Activated CD4-positive, alpha-beta T cell treated with anti-CD3 and anti-CD28 coated beads, Interleukin-2, amount 50 U/mL, for 48 hours (primary cell): ENCODE measurements at places on chromosomes 4 and X.
A peak's percentile ranks its signal among the peaks of the same experiment; 100 is the strongest.

- no peak for DNase-seq
Observed at GRCh38 chr4:6390356-6390755, 82.1 kb downstream of the PPP2R2C start.

DNA sequence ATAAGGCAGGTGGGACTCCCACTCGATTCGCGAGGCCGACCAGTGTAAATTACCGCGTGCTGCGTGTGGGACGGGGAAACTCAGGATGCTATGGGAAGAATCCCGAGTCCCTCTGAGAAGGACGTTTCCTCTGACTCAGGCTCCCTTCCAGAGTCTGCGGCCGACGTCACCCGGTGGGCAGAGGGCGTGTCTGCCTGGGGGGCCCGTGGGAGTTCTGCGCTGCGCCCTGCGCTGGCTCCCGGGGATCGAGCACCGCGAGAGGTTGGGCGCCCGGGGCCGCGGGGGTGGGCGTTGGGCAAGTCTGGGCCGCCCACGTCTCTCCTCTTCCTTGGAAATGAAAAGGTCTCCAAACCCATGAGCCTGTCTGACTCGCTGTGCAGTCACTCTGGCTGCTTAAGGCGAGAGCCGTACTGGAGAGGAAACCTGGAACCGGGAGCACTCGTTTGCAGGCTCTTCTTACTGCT, 568 bp downstream of the NIPAL1 start:
- DNase-seq, result peak; percentile 69

- DNase-seq, result no peak
Observed at GRCh38 chr4:114673306-114673705, 74.7 kb downstream of the UGT8 start.

DNA sequence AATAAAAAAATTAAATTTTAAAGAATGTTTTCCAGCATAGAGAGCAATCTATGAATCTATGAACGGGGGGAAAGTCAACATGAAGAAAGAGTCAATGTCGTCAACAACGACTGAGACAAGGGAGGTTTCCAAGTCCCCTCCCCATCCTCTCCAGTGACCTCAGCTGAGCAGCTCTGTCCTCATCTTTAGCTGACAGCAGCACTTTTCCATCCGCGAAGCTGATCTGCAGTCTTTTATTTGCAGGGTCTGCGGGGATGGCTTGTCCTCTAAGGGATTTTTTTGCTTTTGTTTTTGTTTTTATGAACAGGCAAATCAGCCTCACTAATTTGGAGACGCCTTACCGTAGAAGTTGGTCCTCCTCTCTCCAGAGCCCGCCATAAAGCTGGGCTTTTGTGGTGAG, 46.5 kb downstream of the PRKX start:
- DNase-seq, result no peak

DNA sequence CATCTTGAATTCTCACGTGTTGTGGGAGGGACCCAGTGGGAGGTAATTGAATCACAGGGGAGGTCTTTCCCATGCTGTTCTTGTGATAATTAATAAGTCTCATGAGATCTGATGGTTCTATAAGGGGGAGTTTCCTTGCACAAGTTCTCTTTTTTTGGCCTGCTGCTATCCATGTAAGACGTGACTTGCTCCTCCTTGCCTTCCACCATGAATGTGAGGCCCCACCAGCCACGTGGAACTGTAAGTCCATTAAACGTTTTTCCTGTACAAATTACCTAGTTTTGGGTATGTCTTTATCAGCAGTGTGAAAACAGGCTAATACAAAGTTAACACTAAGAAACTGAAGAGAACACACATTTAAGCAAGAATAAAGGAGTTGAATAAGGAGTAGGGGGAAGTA, 16.0 kb downstream of the TBCK start:
- no peak for DNase-seq

DNA sequence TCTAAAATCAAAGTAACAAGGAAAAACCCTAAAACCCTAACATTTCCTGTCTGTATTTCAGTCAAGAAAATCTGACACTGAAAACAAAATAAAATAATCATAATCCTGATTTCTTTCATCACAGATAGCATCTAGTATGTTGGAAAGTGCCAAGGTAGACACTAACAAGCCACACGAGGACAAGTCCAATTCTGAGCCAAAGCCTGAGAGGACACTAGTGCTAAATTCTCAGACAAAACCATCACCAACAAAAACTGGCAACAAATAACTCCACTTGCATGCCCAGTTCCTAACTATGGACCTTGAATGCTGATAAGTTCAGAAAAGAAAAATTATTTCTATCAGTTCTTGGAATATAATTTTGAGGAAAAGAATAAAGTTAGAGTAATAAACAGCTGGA, 113.7 kb downstream of the MANBA start:
- no peak for DNase-seq

DNA sequence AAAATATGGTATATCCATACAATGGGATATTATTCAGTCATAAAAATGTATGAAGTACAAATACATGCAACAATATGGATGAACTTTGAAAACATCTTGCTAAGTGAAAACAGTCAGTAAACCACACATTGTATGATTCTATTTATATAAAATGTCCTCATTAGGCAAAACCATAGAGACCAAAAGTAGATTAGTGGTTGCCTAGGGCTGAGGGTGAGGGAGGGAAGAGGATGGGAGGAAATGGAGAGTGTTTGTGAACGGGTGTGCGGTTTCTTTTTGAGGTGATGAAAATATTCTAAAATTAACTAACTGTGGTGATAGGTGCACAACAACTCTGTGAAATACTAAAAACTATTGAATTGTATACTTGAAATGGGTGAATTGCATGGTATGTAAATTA, 29.6 kb downstream of the TEX11 start:
- DNase-seq, result no peak

DNA sequence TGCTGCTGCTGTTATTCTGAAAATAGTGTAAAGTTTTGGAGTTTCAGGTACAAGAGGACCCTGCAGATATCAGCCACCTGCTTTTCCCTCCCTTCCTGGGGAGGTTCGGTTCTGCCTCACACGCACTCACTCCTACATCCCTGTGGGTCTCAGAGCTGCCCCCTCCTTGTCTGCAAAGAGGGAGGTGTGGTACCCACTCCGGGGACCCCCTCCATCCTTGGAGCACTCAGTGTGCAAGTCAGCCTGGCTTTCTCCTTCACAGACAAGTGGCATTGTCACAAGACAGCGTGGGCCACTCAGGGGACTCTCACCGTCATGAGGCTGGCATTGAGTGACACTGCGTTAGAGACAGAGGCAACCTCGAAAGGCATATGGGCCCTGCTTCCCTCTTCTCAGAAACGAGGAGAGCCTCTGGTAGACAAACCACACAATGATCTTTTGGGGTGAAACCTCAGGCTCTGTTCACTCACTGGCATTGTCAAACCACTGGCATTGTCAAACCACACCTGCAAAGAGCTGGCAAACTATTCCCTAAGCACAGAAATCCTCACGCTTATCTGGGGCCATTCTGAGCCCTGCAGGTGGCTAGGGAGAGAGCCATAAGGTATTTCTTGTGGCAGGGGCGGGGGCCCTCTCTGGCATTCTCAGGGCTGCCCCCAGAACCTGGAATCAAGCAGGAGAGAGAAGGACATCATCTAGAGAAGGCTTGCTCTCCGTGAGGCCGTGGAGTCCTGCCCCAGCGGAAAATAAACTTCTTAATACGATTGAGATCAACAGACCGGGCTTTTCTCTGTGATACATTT, 285.0 kb downstream of the SHOX start:
- no peak for DNase-seq

- DNase-seq, result no peak
Observed at GRCh38 chrX:51837451-51837850, 56.0 kb upstream of the MAGED1 start.

DNA sequence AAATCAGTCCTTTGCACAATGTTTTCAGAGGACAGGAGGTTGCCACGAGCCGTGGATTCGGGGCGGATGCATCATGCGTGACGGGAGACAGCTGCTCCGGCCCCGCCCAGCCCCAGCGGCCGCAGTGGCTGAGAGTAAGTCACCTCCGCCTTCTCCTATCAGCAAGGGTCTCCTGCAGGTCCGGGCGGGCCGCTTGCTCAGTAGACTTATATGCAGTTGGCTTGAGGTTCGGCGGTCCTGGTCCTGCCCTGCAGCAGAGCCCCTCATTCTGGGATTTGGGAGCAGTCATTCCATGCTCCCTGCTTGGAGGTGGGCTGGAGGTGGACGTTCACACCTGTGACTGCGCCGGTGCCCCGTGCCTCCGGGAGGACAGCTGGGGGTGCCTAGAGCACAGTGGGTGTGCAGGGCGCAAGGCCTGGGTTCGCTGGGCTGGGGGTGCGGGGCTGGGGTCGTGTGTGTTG, 86.3 kb upstream of the ADRA2C start:
- no peak for DNase-seq

DNA sequence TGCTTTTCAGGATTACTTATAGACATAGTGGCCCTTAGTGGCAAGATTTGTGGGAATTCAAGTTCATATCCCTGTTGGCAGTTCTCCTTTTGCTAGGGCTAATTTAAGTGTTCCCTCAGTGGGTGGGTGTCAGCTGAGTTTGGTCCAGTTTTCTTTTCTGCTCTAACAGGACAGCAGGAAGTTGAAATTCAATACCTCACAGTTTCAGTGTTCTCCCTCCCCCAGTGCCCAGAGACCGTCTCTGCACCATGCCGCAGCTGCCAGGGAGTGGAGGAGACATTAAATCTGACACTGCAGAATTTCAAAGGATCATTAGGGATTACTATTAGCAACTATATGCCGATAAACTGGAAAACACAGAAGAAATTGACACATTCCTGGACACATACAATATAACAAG, 50.7 kb downstream of the UBE2NL start:
- no peak for DNase-seq

DNA sequence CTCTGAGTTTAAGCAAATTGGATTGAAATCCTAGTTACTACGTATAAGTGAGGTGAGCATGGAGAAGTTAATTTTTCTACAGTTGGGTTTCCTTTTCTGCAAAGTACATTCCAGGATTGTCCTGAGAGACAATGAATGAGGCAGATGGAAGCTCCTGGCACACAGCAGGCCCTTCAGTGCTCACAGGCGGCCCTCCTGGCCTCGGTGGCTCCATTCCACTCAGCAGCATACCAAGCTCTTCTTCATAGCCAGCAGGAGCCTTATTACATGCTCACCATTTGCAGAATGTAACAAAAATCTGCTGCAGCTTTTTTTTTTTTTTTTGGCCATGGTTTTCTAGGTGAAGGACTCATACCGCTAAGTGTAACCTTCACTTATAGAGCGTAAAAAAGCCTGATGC, 113.2 kb upstream of the FAM9B start:
- DNase-seq, result no peak

- no peak for DNase-seq
Observed at GRCh38 chr4:68499021-68499420, 51.8 kb downstream of the TMPRSS11E start.

DNA sequence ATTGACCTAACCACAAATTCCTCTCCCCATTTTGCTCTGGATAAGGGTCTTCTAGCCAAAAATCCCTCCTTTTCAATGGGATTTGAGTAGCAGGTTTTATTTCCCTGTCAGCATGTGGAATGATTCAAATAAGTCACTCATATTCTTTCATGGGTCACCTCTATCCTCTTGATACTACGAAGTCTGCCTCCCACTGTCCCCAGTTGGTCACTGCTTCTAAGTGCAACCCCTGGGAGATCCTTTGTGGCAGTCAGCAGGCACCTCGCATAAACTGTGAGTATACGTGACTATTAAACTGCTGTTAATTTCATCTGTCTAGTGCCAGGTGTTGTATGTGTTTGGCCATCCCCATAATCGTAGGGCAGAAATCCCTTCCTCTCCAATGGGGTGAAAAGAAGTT, 1667.9 kb upstream of the PCDH7 start:
- no peak for DNase-seq

DNA sequence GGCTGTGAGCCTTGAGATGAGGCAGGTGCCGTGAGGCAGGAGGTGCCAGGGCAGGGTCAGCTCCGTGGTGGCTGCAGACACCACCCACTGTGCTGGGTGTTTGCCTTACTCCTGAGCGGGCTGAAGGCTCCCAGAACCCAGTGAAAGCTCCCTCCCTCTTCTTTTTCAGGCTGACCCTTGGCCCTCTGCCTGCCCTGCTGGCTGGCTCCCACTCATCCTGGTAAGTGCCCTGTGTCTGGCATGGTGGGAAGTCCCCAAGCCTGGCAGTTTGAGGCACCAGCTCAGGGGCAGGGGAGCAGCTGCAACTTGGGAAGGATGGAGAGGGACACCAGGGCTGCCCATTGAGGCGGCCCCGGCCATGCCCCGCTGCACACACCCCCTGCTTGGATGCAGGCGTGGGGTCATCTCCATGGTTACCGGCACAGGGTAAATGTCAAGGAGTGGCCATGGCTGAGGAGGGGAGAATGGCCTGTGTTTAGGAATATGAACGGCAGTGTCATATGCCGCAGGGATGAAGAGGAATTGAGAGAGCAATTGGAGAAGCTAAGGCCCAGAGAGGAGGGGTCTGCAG, 16.8 kb downstream of the SH3BP2 start:
- no peak for DNase-seq

GRCh38 chr4:156073976-156074375, 120.3 kb upstream of the CTSO start:
- no peak for DNase-seq

GRCh38 chr4:143692241-143692640, 8.2 kb downstream of the FREM3 start:
- no peak for DNase-seq

DNA sequence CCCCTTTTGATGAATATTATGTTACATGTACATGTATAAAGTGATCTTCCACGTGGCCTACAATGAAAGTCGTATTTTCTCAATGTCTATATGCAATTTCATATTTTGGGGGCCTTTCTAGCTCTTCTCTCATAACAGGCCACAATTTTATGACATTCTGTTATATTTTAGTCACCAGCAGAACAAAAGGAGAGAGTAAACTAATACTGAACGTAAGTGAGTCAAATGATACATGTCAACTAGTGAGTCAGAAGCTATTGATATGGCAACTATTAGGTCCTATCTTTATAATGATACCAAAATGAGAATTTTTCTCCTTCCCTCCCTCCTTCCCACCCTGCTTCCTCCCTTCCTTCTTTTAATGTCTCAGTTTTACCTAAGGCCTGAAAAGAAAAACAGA, 14.4 kb downstream of the GC start:
- DNase-seq, result no peak

DNA sequence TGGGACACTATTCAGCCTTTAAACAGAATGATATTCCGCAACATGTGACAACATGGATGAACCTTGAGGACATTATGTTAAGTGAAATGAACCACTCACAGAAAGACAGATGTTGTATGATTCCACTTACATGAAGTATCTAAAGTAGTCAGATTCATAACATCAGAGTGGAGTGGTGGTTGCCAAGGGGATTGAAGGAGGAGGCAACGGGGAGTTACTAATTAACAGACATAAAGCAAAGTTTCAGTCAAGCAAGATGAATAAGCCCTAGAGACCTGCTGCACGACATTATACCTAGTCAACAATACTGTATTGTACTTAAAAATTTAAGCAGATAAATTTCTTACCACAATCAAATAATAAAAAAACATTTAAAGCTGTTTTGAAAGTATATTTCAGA, 105.0 kb upstream of the NR0B1 start:
- DNase-seq, result no peak

GRCh38 chrX:40012039-40012867, 85.5 kb downstream of the BCOR start:
- DNase-seq, result peak; percentile 37

- DNase-seq, result no peak
Observed at GRCh38 chr4:77635246-77635645, 29.6 kb downstream of the CXCL13 start.
